ENCODE measurements at places on chromosomes 7 and 10.

DNA sequence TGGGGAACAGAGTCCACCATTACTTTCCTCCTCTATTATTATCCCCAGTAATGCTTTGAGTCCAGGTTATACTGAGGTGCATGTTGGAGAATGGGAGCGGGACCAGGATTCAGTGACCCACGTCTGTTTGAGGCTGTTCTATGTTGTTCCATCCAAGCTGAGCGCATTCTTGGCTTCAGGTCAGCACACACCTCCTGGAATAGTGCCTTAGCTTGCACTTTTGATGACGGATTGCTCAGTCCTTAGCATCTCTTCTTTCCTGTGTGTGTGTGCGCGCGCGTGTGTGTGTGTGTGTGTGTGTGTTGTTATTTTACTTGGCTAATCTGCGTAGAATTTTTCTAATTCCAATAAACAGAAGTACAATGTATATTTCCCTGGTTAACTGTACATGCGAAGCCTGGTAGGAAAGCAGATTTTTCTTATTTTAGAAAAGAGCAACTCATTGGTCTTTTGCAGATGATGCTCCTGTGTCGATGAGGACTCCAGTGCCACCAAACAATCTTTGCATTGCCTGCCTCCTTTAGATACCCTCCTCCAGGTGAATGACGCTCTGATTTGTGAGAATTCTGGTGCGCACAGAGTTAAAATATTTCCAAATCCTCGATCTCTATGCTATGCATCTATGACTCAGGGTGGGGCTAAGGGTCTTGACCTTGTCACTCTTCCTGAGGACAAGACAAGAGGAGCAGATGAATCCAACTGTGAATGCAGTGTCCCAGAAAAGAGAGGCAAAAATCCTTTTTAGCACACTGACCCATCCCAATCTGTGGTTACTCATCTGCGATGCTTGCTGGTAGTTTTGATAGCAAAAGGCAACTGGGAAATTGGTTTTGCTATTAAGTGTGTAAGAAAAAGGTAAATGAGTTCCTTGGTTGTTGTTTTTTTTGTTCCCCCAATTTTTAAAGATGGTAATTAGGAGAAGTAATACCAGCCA lies 13.3 kb upstream of the CELF2 start:
- no peak for DNase-seq

DNA sequence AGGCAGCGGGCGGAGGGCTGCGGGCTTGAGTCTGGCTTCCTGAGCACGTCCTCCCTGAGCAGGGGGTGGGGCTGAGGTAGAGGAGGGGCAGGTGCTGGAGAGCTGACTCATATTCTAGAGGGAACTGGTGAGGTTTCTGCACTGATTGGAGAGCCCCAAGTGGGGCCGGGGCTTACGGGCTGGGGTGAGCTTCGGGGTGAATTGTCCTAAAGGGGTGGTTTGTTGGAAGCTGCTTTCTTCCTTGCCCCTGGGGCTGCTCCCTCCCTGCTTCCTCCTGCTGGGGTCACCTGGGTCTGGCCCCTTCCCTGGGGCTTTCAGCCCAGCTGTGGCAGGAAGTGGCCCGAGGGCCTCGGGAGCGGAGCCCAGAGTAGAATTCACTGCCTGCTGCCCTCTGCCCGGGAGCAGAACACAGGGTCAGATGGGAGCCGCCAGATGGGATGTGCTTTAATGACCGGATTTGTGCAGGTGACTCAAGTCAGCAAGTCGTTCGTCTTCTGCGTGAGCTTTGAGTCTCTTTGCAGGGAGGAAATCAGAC lies 48.6 kb downstream of the FAM20C start:
- no peak for DNase-seq

DNA sequence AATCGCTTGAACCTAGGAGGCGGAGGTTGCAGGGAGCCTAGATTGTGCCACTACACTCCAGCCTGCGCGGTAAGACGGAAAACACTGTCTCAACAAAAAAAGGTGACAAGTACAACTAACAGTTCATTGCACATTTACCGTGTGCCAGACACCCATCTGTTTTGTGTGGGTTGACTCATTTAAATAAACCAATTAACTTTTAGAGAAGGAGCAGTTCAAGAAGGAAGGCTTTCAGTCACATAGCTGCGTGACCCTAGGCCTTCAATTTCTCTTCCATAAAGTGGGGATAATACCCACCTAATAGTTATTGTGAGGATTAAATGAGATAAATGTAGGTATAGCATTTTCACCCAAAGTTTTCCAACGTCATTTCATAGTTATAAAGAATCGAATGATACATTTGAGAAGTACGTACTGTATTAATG lies 52.3 kb upstream of the KDM7A start:
- no peak for DNase-seq

DNA sequence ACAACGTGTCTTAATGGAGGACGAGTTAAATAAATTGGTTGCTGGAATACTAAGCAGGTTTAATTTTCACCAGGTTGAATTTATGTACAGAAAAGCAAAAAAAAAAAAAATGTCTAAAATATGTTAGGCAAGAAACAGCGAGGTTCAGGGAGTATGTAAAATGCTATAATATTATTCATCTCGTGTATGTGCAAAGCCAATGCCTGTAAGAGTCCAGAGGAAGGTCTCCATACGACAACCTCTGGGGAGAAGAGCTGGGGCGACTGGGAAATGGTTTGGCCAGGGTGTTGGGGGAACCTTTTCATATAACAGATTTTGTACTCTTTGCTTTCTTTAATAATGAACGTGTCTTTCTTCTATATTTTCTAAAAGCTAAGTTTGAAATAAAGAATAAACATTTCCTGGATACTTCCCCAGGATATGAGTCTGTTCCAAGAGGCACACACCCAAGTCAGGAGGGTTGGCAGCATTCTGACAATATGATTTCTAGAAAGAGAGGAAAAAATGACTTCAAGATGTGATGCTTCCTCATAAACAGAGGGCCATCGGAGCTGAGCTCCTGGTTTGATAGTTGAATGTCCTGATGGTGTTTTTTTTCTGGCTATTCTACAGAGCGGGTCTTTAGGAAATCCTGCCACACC lies 208.6 kb upstream of the MGMT start:
- DNase-seq = no peak

DNA sequence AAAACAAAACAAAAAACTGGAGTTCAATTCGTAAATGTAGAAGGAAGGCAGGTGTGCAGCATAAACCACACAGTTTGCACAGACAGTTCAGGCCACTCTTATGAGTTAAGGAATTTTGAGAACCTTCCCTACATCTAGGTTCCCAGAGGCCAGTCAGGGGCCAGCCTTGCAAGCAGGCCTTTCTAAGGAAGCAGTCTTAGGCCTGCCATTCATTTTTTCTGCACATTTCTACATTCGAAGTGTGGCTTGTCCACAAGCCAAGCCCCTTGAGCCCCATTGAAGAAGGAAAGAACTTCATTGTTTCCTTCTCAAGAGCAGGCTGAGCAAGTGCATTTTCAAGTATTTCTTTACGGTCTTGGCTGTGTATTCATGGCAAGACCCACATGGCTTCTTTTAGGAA lies 11.4 kb upstream of the OSBPL3 start:
- no peak for DNase-seq

DNA sequence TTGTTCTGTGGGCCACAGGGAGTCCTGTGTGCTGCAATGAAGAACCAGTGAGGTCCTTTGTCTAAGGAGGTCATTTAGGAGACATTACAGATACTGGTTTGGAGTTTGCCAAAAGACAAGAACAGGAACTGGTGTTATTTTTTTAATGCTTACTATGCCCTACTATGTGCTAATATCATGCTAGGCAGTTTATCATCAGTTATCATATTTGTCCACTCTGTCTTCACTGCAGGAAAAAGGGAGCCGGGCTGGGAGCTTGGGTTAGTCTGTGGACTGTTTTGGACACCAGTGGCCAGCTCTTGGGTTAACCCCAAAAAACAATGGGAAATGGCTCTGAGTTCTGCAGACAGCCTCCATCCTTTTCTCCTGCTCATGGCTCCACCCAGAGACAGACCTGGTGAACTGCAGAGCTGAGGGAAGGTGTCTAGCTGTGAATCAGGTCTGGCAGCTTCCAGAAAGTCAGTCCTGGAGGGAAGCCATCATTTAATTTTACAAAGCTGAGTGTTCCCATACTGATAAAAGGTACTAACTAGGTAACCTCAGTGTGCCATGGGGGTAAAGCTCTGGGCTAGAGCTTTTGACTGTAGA lies 101.2 kb upstream of the ZNF746 start:
- no peak for DNase-seq

- DNase-seq = no peak
These were observed 4.9 kb upstream of the OPTN start for GRCh38 chr10:13095094-13095493.

- peak; percentile 33 for DNase-seq
These were observed at the start of gene HTR5A for GRCh38 chr7:155069992-155070751. TSS of gene HTR5A (plus strand) at chr7:155070324. CDS start at chr7:155070900, 576 bp downstream.

GRCh38 chr7:13708670-13709069 lies 280.8 kb downstream of the ETV1 start:
- no peak for DNase-seq

DNA sequence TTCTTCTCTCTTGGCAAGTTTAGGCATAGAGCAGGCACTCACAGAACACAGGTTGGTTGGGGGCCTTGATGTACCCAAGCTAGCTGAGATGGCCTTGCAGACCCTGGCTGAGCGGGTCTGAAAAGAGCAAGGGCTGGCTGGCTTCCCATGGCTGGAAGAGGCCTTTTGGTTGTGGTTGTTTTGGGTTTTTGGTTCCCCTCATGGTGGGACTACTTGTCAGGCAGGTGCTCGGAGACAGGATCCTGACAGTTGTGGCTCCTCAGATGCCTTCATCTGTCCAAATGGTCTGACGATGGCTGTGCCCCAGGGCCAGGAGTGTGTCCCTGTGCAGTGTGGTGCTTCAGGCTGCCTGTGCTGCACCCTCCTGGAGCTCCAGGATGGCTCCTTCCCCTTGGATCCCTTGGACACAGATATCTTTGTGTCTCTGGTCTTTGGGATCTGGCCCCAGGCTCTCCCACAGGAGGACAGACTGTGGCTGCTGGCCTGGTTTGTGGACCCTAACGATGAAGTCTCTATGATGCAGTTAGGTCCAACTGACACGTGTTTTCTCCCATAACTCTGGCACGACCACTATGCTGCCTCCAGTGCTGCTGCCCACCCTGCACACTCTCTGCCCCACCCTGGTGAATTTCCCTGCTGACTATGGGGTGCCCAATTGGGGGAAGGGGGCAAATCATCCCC lies 321.5 kb upstream of the ZNF32 start:
- DNase-seq = no peak

Measured in activated CD4-positive, CD25-positive, alpha-beta regulatory T cell (primary cell).